Dermis blood vessel endothelial cell (primary cell): ENCODE measurements at places on chromosomes 11 and 22.
A peak's percentile ranks its signal among the peaks of the same experiment; 100 is the strongest.

DNA sequence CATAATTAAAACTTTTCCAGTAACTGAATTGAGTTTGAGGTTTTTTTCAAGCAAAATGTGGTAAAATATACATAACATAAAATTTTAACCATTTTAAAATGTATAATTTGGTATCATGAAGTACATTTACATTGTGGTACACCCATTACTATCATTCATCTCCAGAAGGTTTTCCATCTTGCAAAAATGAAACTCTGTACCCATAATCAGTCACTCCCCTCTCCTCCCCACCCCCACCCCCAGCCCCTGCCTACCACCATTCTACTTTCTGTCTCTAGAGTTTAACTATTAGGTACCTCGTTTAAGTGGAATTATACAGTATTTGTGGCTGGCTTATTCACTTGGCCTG, 63.7 kb downstream of the MICAL2 start:
- no peak for DNase-seq

DNA sequence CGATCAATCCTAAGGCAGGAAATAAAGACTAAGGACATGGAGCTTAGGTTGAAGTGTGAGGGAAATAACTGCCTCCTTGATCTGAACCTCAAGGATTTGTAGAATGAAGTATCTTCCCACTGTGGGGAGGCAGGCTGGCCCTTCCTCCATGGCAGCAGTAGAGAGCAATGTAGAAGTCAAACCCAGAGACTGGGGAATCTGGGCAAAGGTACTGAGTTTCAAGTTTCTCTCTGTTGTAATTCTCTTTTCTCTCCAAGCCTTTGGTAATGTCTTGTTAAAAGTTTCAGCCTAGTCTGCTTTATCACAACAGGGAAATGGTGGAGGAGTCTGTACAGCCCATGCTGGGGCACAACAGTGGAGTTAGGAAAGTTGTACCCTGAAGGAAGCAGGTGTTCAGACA, 49.5 kb downstream of the ADM start:
- no peak for DNase-seq

GRCh38 chr22:33270596-33270995, 212.4 kb upstream of the SYN3 start:
- no peak for DNase-seq

DNA sequence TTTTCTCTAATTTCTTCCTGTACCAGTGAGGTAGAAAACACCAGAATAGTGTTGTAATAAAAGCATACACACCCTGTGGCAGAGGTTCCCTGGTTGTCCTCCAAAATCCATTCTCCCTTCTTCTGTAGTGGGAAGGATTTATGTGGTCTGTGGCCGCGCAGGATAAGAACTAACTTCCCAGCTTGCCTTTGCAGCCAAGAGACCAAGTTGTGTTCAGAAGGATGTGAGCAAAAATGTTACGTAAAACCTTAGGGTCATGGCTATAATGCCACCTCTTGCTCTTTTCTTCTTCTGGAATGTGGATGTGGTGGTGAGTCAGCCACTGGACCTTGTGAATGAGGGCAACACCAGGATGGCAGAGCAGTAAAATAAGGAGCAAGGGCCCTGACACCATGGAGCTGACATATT, 28.4 kb downstream of the CCDC90B start:
- peak; percentile 72 for DNase-seq

GRCh38 chr11:70104419-70104818, 26.3 kb downstream of the ANO1 start:
- DNase-seq = no peak

DNA sequence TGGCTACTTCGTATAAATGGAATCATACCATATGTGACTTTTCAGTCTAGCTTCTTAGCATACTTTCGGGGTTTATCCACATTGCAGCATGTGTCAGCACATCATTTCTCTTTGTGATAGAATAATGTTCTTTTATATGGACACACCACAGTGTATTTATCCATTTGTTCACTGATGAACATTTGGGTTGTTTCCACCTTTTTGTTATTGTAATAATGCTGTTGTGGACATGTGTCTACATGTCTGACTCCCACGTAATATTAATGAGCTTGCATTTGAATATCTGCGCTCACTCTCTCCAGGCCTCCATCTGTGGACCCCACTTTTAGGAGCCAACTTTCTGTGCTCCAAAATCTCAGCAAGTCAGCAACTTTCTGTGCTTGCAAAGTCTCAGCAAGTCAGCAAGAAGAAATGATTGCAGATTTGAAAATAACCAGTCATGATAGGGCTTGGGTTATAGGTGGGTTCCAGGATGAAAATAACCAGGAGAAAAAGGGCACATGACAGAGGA, 53.9 kb upstream of the GALNT18 start:
- no peak for DNase-seq

DNA sequence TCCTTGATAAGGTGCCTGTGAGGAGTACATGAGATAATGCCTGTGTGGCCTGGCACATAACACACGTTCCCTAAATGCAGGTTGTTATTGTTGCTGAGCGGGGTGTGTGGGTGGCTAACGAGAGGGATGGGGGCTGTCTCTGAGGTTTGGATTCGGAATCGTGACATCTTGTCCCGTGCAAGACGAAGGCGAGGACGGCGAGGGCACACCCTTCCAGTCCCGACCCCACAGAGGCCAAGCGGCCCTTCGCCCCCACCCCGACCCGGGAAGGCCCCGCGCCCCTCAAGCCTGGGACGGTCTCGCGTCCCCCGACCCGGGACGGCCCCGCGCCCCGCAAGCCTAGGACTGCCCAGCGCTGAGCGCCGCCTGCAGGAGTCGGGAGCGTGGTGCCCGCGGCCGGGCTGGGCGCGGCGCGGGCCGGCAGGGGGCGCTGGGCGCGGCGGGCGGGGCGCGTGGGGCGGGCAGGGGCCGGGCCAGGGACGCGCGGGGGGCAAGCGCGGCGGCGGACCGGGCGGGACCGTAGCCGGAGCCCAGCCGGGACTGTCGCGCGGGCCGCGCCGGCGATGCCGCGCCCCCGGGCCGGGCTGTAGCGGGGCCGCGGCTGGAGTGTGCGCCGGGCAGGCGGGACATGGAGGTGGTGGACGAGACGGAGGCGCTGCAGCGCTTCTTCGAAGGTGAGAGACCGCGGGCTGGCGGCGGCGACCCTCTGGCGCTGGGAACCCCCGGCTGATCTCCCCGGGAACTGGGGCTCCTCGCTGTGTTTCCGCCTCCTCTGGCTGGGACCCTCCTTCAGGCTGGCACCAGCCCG, at the start of gene MYRF:
Gene MYRF, plus strand, starts transcription at position 520 of the 808 bp plus-strand sequence. Its CDS starts 109 bp downstream, at position 629.
- DNase-seq = peak; percentile 54

GRCh38 chr22:17576470-17576869, 13.2 kb downstream of the SLC25A18 start:
- no peak for DNase-seq

DNA sequence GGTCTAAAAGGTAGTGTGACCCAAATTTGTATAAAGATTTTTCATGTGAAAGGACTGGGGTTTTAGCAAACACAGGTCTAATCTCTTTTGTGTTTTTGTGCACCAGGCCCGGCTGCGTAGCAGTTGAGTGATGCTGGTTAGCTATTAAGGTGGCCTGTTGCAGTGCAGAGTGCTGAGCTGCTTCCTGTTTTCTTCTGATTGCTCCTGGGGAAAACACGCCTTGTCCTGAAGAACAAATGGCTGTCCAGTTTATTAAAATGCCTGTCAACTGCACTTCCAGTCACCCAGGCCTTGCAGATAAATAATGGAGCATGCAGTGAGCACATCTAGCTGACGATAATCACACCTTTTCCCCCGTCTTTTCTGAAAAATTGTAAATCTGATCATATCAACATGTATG, 1.8 kb downstream of the SRSF8 start:
- DNase-seq = peak; percentile 96

DNA sequence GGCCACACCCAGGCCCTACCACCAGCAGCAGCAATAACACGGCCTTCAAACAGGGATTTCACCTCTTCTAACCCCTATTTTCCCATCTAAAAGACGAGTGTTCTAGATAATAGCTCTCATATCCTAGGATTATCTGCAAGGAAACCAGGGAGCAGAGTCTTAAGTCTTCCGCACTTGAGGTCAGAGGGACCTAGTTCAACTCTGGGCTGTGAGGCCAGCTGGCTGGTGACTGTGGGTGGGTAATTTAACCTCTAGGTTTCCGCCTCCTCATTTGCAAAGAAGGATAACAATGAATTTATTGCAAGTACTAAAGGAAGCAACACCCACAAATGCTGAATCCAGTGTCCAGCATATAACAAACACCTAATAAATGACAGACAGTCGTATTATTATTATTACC, 70.1 kb downstream of the LARGE1 start:
- no peak for DNase-seq

DNA sequence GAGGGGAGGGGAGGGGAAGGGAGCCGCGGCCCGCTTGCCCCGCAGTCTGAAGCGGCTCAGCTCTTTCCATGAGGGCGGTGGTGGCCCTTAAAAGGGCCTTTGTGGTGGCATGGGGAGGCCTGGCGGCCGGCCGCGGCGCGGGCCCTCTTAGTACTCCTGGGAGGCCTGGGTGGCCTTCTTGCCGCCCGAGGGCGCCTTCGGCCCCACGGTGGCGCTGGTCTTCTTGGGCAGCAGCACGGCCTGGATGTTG, 6.9 kb downstream of the DPAGT1 start:
- peak; percentile 92 for DNase-seq

- no peak for DNase-seq
Observed at GRCh38 chr11:44247508-44247907, 62.4 kb downstream of the ALX4 start.

- peak; percentile 83 for DNase-seq
Observed at GRCh38 chr11:95076416-95076815, 9.7 kb downstream of the SRSF8 start.

GRCh38 chr22:24322522-24322921, 51.9 kb downstream of the SPECC1L start:
- DNase-seq = no peak

- DNase-seq = no peak
Observed at GRCh38 chr11:92388380-92388779, 163.8 kb downstream of the FAT3 start.

DNA sequence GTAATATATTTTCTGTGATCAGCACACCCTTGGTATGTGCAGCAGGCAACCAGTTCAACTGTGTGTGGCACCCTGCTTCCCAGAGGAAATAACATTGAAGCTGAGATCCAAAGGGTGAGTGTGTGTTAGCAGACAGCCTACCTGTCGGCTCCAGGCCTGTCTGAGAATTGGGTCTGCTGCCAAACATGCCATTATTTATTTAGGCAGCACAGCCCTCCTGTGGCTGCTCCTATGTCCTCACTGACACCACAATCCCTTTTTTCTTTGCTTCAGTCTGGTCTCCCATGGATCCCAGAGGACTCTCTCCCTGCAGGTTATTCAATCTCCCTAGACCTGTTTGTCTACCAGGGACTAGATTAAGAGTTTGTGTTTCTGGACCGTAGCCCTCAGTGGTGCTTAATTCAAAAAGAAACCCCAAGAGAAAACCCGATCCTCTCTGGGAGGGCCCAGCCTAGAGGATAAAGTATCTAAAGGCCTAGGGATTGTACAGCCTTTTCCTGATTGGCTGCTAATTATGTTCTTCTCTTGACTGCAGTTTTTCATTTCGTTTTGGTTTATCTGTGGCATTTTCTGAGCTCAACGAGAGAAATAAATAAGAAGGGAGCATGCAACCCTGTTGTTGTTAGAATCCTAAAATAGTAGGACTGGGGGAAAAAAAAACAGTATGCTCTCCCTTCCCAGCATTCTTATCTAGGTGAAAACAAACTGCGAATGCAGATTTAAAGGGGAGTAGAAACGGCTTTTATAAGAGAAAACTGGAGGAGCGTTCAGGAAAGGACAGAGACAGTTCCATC, 24.1 kb downstream of the KCNE3 start:
- DNase-seq = peak; percentile 61

DNA sequence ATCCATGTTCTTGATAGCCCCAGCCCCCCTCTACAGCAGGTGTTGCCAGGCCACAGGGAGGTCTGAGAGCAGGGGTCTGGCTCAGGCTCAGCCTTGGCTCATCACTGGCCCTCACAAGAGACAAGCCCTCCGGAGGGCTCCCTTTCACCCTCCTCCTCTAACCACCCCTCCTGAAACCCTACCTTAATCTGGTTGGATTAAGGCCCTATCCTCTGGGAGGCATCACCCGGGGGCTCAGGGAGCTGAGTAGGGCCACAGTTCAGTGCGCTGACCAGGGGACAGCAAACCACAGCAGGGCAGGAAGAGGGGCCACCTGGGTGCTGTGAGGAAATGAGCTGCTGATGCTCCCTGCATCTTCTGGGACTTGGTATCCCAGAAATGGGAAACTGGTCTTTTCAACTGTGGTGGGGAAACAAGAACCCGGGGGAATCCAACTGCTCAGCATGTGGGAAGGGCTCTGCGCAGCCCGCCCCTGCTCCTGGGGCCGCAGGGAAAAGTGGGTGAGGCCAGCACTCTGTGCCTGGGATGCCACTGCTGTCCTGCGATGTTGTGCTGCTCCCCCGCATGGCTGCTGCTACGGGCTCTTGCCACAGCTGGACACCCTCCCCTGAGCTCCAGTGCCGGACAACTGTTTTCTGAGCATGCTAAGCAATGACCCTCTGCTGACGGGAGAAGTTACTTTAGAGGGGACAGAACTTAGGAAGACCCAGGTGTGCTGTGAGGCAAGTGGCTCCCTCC, 17.5 kb downstream of the ADORA2A start:
- DNase-seq = no peak

DNA sequence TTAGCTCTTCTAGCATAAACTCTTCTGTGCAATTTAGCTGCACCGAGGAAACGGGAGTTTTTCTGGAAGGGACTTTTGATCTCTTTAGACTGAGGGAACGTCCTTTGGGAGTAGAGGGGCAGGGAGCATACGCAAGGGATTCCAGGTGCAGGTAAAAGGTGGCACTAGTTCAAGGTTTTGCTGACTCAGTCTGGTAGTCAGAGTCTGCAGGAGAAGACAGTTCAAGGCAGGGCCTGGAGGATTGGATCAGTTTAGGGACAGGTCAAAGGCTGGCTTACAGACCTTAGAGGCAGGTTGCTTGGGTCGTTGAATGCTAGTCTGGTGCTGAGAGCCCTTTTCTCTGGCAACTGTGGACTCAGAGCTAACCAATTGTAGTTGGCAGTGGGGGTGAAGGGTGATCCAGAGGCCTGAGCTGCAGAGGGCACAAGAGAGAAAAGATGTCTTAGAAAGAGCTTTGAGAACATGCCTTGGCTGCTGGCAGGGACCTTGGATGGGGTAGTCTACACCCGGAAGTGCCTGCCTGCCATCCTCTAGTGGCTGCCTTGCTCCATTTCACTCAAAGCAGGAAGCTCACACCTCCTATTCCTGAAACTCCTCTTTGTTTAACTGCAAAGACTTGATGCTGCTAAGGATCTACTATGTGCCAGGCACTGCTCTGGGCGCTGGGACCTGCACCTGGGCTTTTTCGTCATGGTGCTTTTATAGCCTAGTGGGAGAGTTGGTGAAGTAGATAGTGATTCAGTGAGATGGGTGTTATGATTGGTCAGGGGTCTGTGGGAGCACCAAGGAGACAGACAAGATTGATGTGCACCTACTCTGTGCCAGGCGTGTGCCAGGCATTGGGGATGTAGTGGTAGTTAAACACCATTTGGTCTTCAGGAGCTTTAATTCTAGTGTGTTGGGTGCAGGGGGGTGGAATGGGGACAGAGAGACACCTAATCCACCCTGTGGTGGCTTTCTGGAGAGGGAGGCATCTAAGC, 17.1 kb downstream of the MIAT start:
- DNase-seq = no peak

- no peak for DNase-seq
Observed at GRCh38 chr11:102546923-102547471, 16.4 kb upstream of the MMP7 start.

GRCh38 chr11:112300094-112300786, 39.6 kb upstream of the PLET1 start:
- DNase-seq = no peak
